ENCODE measurements at places on chromosomes 16 and 17.

- DNase-seq, result no peak
Measured at GRCh38 chr16:66843191-66843590, 1.0 kb upstream of the CA7 start.

DNA sequence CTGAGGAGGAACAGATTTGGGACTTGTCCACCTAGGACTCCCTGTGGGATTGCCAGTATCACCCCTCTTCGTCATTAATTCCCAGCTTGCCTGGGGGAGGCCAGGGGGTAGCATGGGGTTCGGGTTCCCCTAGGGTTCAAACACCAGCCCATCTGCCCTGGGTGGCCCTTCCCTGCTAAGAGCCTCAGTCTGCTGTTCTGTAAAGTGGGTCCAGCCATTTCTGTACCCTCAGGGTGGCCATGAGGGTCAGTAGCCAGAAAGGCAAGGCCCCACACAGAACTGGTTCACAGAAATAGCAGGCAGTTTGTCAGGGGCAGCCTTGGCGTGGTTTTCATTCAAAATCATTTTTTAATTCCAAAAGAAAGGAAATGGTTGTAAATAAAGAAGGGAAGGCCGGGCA, 62.9 kb downstream of the RAI1 start:
- DNase-seq, result no peak

DNA sequence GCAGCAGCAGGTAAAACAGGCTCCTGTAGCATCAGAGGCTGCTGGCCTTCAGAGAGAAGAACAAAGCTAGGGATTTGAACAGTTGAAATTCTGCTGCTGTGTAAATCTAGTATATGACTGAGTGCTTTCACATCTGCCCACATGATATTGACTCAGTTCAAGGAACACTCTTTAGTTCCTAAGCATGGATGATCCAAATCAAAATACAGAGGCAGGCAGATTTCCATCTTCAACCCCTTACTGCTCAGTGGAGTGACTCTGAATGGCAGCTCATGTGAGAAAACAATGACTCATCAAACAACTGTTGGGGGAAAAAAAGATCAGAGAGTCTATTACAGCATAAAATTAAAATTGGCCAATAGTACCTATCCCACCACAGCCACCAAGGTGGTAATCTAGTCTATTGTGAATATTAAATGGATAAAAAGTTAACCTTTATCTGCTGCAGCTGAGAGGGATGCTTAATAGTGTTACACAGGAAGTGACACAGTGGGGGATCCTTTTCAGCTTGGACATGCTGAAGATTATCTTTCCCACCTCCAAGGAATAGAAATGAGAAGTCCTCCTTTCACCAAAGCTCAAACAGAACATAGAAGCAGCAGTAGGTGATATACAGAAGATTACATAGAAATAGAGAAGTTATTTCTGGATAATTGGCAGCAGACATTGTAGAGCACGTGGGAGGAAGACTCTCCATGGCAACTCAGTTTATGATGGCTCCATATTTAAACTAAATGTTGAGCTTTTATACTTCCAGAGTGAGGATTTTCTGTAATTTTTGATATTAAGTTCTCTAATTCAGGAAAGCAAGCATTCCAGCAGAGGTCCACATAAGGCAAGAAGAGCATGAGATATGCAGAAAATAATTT, 239.7 kb upstream of the ERCC4 start:
- no peak for DNase-seq

GRCh38 chr17:1083451-1084187, 86.7 kb downstream of the TIMM22 start:
- no peak for DNase-seq

- DNase-seq, result no peak
Measured at GRCh38 chr16:49338611-49339265, 34.9 kb upstream of the C16orf78 start.

GRCh38 chr16:86485746-86486145, 24.6 kb upstream of the FOXF1 start:
- DNase-seq, result no peak

DNA sequence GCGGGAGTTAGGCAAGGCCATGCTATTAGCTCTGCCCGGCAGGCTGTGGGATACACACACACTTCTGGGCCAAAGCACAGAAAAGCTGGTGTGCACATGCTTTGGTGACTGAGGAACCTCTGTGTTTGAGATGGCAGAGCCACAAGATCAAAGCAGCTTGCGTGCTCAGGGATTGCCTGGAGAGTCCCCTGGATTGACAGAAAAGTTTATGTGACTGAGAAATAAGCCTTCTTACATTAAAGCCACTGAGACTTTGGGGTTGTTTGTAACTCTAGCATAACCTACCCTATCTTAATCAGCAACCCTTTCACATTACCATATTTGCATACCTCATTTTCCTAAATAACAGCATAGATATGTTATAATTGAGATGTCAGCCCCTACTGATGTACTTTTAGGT, 69.3 kb downstream of the MYO1D start:
- no peak for DNase-seq

- no peak for DNase-seq
Measured at GRCh38 chr16:54454616-54455015, 168.0 kb upstream of the IRX3 start.

GRCh38 chr16:4752351-4753100, 14.4 kb downstream of the ZNF500 start:
- no peak for DNase-seq

DNA sequence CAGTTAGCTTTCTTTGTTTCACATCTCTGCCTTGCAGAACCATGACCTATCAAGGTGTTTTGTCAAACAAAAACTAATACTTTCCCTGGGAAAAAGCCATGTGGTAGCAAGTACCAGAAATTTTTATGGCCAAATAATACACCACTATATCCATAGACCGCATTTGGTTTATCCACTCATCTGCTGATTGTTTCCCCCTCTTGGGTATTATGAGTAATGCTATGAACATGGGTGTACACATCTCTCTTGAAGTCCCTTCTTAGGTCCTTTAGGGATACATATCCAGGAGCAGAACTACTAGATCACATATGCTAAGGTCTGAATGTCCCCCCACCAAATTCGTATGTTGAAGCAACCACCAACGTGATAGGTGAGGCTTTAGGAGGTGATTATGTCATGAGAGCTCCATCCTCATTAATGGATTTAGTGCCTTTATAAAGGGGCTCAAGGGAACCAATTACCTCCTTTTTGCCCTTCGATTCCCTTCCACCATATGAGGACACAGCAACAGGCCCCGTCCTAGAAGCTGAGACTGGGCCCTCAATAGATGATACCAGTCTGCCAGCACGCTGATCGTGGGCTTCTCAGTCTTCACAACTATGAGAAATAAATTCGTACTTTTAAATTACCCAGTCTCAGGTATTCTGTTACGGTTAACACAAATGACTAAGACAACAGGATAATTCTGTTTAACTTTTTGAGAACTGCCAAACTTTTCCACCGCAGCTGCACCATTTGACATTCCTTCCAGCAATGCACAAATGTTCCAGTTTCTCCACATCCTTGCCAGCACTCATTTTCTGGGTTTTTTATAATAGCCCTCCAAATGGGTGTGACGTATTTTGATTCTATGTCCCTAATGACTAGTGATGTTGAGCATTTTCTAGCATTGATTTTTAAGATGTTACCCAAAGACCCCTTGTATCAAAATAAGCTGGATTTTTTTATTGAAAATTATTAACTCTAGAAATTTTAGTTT, 30.0 kb downstream of the SIAH1 start:
- DNase-seq, result no peak

DNA sequence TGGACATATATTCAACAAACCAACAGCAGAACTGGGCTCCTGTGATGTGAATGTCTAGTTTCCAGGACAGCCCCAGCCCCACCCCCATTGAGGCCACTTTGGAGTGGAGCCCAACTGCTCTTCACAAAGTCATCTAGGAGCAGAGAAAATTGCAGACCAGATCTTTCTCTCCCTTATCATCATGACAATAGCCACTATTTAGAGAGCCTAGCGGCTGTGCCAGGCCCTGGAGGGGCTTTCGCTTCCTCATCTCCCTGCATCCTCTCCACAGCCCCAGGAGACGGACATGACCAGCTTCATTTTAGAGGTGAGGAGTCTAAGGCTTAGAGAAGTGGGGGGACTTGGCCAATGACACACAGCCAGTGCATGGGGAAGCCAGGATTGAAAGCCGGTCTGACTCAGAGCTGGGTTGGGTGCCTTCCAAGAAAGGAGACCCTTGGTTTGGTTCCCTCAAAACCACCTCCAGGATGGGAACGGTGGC, 1.4 kb downstream of the PRSS8 start:
- no peak for DNase-seq

- no peak for DNase-seq
Measured at GRCh38 chr16:51228097-51228659, 77.1 kb upstream of the SALL1 start.

GRCh38 chr16:62539657-62540056, 503.4 kb upstream of the CDH8 start:
- DNase-seq, result no peak

GRCh38 chr17:63675607-63676546, 24.0 kb downstream of the LIMD2 start:
- DNase-seq, result no peak

DNA sequence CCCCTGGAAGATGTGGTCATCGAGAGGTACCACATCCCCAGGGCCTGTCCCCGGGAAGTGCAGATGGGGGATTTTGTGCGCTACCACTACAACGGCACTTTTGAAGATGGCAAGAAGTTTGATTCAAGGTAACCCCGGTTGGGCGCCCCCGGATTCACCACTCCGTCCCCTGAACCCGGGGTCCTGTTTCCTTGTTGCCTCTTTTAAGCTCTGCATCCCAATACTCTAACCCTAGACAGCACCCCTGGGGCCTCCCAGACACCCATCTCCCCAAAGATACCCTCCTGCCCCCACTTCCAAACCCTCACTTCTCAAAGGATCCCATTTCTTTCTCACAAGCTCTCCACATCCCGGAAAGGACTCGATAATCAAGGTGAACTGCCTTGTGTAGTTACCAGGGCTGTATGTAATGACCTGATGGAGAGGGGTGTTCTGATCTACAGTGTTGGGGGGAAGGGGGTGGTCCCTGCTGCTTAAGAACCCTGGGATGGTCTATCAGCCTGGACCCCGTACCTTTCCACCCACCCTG, 412 bp downstream of the FKBP10 start:
- DNase-seq, result no peak

DNA sequence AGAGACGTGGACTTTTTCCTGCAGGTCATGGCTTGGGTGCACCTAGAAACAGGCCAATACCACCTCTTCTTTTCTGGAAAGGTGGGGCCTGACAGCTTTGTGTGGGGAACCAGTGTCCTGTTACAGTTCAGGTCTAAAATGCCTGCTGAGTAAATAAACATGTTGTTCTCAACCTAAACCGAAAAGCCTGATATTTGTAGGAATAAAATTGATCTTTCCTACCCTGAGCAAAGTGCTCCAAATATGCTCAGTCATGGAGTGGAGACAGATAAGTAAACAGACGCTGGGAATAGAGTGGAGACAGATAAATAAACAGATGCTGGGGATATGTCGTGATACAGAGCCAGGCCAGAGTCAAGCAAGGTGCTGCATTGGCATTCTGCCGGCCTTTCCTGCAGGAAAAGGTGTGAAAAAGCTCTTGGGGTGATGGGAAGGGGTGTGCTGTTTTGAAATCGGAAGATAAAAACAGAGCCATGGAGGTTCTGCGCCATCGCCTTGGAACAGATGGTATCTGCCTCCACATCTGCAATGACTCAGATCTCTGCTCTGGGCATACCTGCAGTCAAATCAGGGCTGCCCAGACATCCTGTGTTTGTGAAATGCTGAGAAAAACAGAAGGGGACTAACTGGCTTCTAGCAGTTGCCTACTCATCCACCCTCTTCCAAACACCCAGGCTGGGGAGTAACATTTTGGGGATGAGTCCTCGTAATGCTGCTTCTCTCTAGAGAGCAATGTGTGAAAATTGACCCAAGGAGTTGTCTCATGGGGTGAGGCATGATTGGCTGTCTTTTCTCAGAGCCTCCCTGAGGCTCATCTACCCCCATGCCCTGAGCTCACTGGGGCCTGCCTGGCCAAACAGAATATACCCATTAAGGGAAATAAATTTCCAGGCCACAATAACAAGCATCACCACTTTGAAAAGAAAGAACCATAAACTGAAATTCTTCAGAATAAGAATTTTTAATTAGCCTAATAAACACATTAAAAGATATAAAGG, 16.8 kb upstream of the TRPV2 start:
- DNase-seq, result no peak

DNA sequence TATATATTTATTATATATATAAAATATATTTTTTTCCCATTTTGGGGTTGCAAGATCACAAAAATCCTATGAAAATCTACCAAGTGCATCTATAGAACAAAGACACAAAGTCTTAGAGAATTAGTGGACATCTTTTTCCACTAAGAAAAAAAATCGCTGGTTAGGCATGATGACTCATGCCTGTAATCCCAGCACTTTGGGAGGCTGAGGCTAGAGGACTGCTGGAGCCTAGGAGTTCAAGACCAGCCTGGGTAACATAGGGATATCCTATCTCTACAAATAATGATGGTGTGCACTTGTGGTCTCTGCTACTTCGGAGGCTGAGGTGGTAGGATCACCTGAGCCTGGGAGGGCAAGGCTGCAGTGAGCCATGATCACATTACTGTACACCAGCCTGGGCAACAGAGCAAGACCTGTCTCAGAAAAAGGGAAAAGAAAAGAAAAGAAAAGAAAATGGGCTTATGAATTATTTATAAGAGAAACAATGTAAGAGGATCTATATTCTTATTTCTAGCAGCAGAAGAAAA, 185.1 kb upstream of the PSMD7 start:
- DNase-seq, result no peak

GRCh38 chr16:71493213-71493612, 4.1 kb upstream of the ZNF19 start:
- no peak for DNase-seq

DNA sequence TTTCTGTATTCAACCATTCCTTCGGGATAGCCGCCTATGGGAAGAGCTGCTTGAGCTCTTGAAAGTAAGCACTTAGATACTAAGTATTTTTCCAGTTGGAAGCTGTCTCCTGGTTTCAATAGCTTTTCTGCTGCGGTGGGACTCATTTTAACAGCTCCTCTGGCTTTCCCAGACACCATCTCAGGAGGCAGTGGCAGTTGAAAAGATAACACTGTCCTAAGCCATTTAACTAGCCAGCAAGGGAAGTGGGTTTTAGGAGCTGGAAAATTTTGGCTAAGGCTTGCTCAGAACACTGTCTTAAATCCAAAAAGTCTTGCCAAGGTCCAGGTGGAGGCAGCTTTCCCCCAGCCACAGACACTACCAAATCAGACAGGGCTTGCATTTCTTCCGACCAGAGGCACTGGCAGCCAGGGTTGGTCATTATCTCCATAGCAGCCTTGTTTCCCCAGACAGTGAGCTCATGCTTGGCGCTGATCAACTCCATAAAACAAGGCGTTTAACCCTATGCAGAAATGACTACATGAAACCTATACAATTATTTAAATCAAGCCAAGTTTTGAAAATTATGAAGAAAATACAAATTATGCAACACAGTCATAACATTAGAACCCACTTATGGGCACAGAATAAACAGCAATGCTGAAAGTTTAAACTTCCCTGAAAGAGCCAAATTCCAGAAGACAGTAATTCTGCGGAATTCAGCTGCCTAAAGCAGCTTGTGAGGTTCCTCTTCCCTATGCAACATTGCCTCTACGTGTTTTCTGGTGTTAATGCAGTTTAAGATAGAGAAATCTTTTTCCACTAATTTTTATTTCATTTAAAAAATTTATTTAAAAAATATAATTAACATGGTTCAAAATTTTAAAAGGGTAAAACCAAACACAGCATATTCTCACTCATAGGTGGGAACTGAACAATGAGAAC, 25.0 kb downstream of the GABARAPL2 start:
- DNase-seq, result no peak

- DNase-seq, result no peak
Measured at GRCh38 chr17:61239327-61239726, 160.3 kb upstream of the TBX2 start.

Measured in stimulated activated CD4-positive, alpha-beta T cell treated with anti-CD3 and anti-CD28 coated beads, Interleukin-1b, Interleukin-23, amount 100 ng/mL, for 1 hour (primary cell).